ENCODE measurements at places on chromosomes 7 and 10. TPM values are rescaled to one million over a fixed set of nuclear protein-coding genes. Genes with fewer than 3 reads are reported as not detected.

DNA sequence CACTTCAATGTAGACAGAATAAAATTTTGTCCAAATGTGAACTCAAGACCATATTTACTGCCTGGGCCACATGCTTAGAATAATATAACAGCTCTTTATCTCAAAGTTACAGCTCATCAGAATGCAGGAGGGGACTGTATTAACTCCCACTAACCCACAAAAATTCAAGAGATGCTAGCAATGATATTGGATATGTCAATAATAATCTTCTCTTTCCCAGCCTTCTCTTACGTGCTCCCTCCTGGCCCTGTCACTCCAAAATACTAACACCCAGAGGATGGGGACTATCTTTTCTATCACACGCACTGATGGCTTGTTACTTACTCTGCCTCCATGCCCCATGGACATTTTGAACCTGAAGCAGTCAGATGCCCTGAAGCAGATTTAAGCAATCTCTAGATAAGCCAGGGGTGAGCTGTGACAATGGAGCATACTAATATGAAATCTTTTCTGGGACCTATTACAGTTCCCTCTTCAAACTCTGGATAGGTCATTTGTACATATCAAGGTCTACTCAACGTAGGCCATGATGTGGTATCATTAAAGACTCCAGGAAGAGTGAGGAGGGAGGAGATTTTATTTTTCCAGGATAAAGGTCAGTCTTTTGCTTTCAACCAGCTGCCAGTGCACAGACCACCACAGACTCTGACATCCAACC is 803.0 kb downstream of the GRM8 start:
- H3K27ac ChIP-seq, result no peak overlapping the region
- no peaks in the 10 kb centered on the region for H3K36me3 ChIP-seq
- no peaks in the 10 kb centered on the region for H3K4me1 ChIP-seq
- no peaks in the 10 kb centered on the region for H3K27me3 ChIP-seq
- DNase-seq, result no peak

Gene METTL2B
- total RNA-seq, result 33.9 TPM

Gene CACNB2
- total RNA-seq, result not detected

- DNase-seq, result no peak
- no peak overlapping the region for H3K27ac ChIP-seq
- H3K27me3 ChIP-seq, result no peaks in the 10 kb centered on the region
- H3K4me1 ChIP-seq, result no peaks in the 10 kb centered on the region
- H3K36me3 ChIP-seq, result no peaks in the 10 kb centered on the region
- no peak overlapping the region for H3K4me3 ChIP-seq
These were observed 126.8 kb downstream of the WDR37 start for GRCh38 chr10:1183033-1183396.

- H3K4me1 ChIP-seq, result peaks cover 71% of the 10 kb centered on the region
- DNase-seq, result peak; percentile 25
- peak overlapping the region; percentile 53 for H3K4me3 ChIP-seq
- H3K36me3 ChIP-seq, result peaks cover 2% of the 10 kb centered on the region
- H3K27me3 ChIP-seq, result no peaks in the 10 kb centered on the region
These were observed 43.2 kb downstream of the CCNY start for GRCh38 chr10:35379226-35380137.

DNA sequence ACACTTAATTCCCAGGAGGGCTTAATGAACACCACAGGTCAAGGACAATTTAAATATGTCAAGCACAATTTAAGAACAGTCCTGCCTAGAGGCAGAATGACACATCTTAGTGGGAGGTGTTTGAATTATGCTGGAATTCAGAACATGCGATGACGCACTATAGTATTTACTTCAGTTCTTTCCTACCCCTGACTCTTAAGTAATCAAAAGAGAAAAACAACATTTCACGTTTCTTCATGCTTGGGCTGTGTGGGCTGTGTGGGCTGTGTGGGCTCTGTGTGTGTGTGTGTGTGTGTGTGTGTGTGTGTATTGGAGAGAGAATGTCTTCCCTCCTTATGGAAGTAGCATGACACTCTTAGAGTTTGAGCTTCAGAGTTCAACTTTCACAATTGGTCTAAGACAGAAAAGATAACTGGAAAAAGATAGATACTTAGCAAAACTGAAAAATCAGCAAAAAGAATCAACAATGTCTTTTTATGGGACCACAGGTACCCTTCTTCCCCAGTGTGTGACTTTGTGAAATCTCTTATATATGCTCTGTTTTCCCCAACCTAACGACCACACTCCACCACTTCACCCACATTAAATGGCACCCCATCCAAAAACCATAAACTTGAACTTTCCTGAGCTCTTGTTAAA is 33.7 kb upstream of the CABCOCO1 start:
- H3K27ac ChIP-seq, result no peak overlapping the region
- no peaks in the 10 kb centered on the region for H3K27me3 ChIP-seq
- no peak for DNase-seq
- H3K4me1 ChIP-seq, result no peaks in the 10 kb centered on the region

DNA sequence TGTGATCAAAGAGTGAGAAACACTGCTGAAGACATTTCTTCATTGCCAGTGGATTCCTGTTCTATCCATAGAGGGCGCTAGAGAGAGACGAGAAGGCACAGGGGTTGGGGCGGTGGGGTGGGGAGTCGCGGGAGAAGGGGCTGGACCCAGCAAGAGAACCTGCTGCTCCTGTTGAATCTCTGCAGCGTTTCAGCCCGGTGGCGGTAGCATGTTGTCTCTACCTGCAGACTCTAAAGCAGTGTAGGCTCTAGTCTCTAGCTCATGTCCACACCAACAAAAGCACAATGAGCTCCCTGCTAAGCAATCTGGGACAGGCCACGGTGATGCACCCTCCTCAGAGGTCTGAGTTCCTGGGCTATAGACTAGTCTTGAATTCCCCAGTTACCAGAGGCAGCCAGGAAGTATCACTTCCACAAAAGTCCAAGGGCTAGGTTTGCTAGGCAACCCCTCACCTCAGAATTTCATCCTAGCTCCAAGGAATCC is 167.7 kb downstream of the DGKB start:
- no peak for DNase-seq
- no peak overlapping the region for H3K4me3 ChIP-seq
- H3K27me3 ChIP-seq, result no peaks in the 10 kb centered on the region
- no peak overlapping the region for H3K27ac ChIP-seq

GRCh38 chr7:69982197-69982596 is 383.9 kb downstream of the AUTS2 start:
- H3K27ac ChIP-seq, result no peak overlapping the region
- no peak for DNase-seq
- H3K36me3 ChIP-seq, result no peaks in the 10 kb centered on the region
- H3K4me1 ChIP-seq, result no peaks in the 10 kb centered on the region
- H3K4me3 ChIP-seq, result no peak overlapping the region
- no peaks in the 10 kb centered on the region for H3K27me3 ChIP-seq

Gene SLC25A40
- 50.3 TPM for total RNA-seq

GRCh38 chr10:103457176-103457712 is 1.5 kb downstream of the CALHM1 start:
- no peak overlapping the region for H3K4me3 ChIP-seq
- no peak for DNase-seq
- peaks cover 8% of the 10 kb centered on the region for H3K4me1 ChIP-seq
- no peak overlapping the region for H3K27ac ChIP-seq

DNA sequence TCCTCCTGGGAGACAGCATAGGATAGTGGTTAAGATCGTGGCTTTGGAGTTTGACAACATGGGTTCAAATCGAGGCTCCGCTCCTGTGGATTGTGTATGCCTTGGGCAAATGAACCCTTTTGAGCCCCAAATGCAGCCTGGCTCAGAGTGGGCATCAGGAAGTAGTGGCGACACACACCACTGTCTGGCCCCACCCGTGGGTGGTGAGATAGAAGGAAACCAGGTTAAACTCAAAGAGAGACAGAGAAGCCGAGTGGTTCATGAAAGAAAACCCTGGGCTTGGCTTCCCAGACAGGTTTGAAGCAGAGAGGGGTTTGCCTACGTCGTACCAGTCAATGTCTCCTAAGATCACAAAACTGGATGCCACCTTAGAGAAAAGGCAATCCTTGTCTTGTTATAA is 57.7 kb downstream of the PRTFDC1 start:
- no peaks in the 10 kb centered on the region for H3K27me3 ChIP-seq
- H3K4me3 ChIP-seq, result peak overlapping the region; percentile 83
- peak; percentile 14 for DNase-seq
- peak overlapping the region; percentile 77 for H3K27ac ChIP-seq
- H3K36me3 ChIP-seq, result peaks cover 1% of the 10 kb centered on the region

Gene MSMB
- not detected for total RNA-seq

DNA sequence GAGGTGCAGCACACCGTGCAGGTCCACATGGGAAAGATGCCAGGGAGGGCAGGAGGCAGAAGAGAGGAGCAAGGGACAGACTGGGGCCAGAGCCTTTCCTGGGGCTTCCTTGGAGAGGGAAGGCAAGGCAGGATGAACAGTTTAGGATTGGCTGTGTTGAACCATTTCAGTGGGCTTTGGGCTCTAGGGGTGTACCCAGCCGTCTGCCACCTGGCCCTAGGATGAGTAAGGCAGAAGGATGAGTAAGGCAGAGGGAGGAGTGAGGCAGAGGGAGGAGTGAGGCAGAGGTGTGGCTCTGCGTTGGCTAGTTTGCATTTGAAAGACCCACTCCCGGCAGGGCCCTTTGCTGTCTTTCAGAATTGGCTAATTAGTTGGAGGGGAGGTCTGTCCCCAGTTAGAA is 31.5 kb upstream of the PRF1 start:
- H3K4me1 ChIP-seq, result peaks cover 5% of the 10 kb centered on the region

- H3K27ac ChIP-seq, result no peak overlapping the region
- H3K4me1 ChIP-seq, result no peaks in the 10 kb centered on the region
- no peak overlapping the region for H3K4me3 ChIP-seq
- DNase-seq, result no peak
These were observed 48.7 kb downstream of the IQUB start for GRCh38 chr7:123485721-123486120.

- H3K36me3 ChIP-seq, result no peaks in the 10 kb centered on the region
- no peaks in the 10 kb centered on the region for H3K4me1 ChIP-seq
These were observed 29.8 kb downstream of the LEP start for GRCh38 chr7:128270826-128271272.

DNA sequence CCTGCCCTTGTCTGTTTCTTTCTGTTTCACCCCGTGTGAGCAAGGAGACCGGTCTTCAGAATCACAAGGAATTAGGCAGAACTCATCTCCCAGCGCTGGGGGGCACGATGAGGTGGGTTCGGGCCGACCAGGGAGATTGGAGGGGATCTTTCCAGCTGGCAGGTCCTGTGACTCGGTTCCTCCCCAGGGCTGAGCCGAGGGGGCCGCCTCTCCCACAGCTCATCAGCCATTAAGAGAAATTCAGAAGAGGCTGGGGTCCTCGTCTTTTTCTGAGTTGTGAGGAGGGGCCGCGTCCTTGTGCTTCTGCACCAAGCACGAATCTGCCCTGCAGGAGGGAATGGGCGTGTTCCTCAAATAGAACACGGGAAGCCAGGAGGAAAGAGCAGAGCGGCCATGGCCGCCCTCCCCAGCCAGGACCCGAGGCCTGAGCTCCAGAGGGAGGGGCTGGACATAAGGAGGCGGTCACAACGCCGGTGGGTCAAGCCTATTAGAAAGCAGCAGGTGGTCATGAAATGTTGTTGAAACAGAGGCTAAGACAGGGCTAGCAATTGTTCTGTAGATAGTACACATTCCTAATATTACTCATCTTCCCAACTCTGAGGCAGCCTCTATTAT is 125.3 kb downstream of the ADARB2 start:
- H3K27ac ChIP-seq, result no peak overlapping the region
- H3K4me3 ChIP-seq, result no peak overlapping the region
- H3K27me3 ChIP-seq, result peaks cover 28% of the 10 kb centered on the region
- no peaks in the 10 kb centered on the region for H3K36me3 ChIP-seq

DNA sequence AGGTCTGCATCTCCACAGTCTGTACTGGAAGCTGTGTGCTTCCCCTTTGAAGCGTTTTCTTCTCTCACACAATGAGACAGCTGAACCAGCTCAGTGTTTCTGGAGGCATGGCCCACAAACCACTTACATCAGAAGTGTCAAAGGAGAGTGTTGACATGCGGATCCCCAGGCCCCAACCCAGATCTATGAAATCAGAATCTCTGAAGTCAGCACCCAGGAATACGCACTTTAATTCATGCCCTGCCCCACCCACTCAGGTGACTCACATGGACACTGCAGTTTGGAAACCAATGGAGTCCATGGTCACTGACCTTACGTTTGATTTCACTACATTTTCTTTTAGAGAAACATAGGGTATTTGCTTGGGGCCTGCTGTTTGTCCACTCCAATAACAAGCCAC is 19.0 kb downstream of the TLL2 start:
- peaks cover 17% of the 10 kb centered on the region for H3K27me3 ChIP-seq
- no peaks in the 10 kb centered on the region for H3K36me3 ChIP-seq
- H3K4me1 ChIP-seq, result no peaks in the 10 kb centered on the region
- no peak overlapping the region for H3K27ac ChIP-seq
- DNase-seq, result no peak

- no peak for DNase-seq
- no peaks in the 10 kb centered on the region for H3K4me1 ChIP-seq
- H3K36me3 ChIP-seq, result no peaks in the 10 kb centered on the region
- no peak overlapping the region for H3K4me3 ChIP-seq
- no peaks in the 10 kb centered on the region for H3K27me3 ChIP-seq
These were observed 80.6 kb downstream of the NPTX2 start for GRCh38 chr7:98697485-98698240.

DNA sequence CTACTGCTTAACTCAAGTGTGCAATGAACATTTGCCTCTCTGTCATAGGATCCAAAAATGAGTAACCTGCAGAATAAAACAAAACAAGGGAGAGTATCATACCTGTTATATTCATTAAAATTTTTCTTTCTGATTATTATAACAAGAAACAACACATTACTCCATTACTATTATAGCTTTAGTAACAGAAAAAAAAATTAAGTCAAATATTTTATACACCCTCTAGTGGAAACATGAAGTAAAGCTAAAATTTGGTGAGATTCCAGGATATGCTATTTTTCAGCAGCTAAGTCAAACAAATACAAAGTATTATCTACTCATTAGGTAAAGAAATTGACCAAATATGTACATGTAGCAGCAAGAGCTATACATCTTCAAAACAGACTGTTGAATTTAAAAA is 56.3 kb downstream of the PDZD8 start:
- no peak overlapping the region for H3K4me3 ChIP-seq
- H3K27ac ChIP-seq, result no peak overlapping the region
- DNase-seq, result no peak
- H3K36me3 ChIP-seq, result peaks cover 1% of the 10 kb centered on the region
- no peaks in the 10 kb centered on the region for H3K4me1 ChIP-seq

GRCh38 chr7:142391191-142391992 is 133.5 kb upstream of the PRSS58 start:
- H3K4me3 ChIP-seq, result peak overlapping the region; percentile 43
- H3K36me3 ChIP-seq, result no peaks in the 10 kb centered on the region
- peak; percentile 44 for DNase-seq
- no peaks in the 10 kb centered on the region for H3K27me3 ChIP-seq
- no peak overlapping the region for H3K27ac ChIP-seq

- no peaks in the 10 kb centered on the region for H3K36me3 ChIP-seq
- H3K27me3 ChIP-seq, result no peaks in the 10 kb centered on the region
- no peak overlapping the region for H3K27ac ChIP-seq
- no peak overlapping the region for H3K4me3 ChIP-seq
- DNase-seq, result no peak
- H3K4me1 ChIP-seq, result no peaks in the 10 kb centered on the region
These were observed 128.6 kb upstream of the PTPRZ1 start for GRCh38 chr7:121744319-121744718.

Gene ARMC3
- total RNA-seq, result not detected
